ENCODE measurements at places on chromosomes 3 and 15.

DNA sequence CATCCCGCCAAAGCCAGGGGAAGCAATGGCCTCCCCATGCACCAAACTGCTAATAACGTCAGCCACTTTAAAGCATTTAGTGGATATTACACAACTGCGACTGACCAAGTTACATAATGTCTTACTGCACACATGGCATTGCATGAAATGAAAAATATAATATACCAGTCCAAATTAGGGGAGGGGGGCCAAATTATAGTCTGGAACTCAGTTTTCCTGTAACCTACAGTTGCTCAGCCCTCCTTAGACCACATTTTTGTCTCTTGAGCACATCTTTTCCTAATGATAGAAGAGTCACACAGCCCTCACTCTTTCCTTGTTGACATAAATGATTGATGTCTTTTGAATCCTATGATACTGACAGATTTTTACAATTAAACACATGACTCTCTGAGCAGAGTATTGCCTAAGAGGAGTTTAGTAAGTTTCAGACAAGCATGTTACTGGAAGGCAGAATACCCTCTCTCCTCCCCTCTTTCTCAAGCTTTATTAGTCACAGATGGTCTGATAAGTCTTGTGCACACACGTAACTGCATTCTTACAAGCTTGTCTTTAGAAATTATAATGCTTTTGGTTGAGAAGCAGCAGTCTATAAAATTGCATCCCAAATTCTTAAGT is 1.1 kb upstream of the PLD1 start:
- DNase-seq: no peak

- DNase-seq: no peak
Measured at GRCh38 chr15:70722266-70723121, 40.9 kb downstream of the UACA start.

- DNase-seq: peak; percentile 13
Measured at GRCh38 chr3:193040836-193041672, 123.4 kb upstream of the MB21D2 start.

- no peak for DNase-seq
Measured at GRCh38 chr3:190552021-190552420, 38.1 kb downstream of the IL1RAP start.

- DNase-seq: no peak
Measured at GRCh38 chr15:100244796-100245486, 96.8 kb downstream of the ADAMTS17 start.

- DNase-seq: peak; percentile 36
Measured at GRCh38 chr15:59688423-59688781, 718 bp downstream of the BNIP2 start.

DNA sequence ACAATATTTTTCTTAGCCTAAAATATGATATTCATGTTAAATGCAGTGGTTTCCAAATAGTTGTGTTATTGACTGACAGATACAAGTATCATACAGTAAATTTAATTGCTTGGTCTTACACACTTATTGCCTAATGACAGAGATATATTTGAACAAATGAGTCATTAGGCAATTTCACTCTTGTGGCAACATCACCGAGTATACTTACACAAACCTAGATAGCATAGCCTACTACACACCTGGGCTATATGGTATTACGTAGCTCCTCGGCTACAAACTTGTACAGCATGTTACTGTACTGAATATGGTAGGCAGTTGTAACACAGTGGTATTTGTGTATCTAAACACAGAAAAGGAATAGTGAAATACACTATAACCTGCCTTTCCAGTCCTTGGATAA is 50.3 kb downstream of the SERPINI1 start:
- DNase-seq: no peak

- no peak for DNase-seq
Measured at GRCh38 chr3:71815340-71816067, 30.6 kb upstream of the PROK2 start.

DNA sequence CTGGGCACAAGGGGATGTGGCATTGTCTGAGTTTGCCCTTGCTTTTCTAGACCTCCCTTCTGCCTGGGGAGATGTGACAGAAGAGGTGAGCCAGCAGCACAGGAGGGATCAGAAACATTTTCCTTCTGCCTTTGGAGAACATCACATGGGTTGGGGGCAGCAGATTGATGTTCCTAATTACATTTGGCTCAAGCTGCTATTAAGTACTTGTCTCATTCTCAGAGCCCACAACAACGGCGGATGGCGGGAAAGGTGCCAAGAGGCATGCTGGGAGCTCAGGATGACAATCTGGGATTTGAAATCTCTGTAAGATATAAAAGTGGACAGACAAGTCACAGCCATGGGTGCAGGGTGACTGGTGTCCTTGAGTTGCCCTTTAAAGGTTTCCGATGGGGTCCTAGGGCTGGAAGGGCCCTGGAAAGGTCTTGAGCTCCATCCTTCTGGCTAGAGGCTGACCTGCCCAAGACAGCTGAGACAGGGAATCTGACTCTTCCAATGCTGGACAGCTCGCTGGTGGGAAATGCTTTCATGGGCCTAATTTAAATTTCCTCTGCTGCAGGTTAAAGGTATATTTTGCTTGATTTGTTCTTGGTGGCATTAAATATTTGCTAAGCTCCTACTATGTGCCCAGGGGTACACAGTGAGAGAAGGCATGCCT is 2.4 kb upstream of the CORO2B start:
- DNase-seq: no peak

GRCh38 chr15:35838424-35839111 is 292.6 kb upstream of the DPH6 start:
- no peak for DNase-seq

- DNase-seq: no peak
Measured at GRCh38 chr3:37096288-37096687, 78.1 kb downstream of the LRRFIP2 start.

DNA sequence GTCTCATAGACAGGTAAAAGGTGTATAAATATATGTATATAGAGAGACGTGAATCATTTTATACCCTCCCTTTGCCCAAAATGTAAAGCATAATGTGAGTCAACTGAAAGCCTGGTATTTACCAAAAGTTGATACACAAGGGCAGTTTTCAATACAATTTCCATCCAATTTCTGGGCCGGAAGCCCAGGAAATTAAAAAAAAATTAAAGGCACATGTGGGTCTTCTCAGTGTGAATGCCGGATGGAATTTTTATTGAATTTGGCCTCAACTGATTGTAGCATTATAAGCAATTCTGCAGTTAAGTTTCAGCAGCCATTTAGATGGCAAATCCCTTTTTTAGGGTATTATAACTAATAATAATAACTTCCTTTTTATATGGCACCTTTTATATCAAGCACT is 3.3 kb upstream of the CNTN3 start:
- DNase-seq: no peak

DNA sequence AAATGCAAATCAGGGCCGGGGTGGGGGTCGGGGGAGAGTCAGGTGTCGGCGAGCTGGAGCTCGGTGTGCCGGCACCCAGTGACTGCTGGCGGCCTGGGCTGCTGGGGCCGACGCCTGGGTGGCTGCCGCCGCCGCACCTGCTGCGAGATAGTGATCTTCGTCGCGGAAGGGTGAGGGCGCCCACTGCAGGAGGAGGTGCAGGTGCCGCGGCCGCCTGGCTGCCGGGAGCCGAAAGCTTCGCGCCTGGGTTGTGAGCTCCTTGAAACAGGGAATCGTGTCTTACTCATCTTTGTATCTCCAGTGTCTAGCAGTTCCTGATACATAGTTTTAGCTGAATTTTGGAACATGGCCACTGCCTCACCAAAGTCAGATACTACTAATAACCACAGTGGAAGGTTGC is 64.0 kb upstream of the CPOX start:
- DNase-seq: no peak

- no peak for DNase-seq
Measured at GRCh38 chr3:41064526-41064925, 134.8 kb upstream of the CTNNB1 start.

- no peak for DNase-seq
Measured at GRCh38 chr15:44099671-44100070, 95.4 kb downstream of the FRMD5 start.

DNA sequence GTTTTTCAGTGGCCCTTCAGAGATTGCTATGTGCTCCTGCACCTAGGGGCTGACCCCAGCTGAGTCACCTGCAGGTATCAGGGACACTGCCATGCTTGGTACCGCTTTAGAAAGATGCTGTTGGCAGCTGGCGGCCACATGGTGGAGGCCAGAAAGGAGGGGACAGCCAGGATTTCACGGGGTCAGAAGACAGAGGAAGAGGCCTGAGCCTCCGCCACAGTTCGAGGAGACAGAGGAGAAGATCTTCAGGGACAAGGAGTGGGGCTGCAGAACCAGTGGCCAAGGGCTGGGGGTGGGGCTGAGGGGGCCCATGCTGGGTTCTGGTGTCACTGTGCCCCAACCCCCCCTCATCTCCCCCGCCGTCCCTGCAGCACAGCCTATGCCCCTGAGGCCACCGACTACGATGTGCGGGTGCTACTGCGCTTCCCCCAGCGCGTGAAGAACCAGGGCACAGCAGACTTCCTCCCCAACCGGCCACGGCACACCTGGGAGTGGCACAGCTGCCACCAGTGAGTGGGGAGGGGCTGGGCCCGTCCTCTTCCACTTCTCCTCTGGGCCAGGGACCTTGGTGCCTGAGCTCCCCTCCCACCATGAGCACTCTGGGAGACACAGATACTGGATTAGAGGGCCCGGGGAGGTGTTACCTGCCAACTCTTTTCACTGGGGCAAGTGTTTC is 19.9 kb downstream of the LOXL1 start:
- no peak for DNase-seq

DNA sequence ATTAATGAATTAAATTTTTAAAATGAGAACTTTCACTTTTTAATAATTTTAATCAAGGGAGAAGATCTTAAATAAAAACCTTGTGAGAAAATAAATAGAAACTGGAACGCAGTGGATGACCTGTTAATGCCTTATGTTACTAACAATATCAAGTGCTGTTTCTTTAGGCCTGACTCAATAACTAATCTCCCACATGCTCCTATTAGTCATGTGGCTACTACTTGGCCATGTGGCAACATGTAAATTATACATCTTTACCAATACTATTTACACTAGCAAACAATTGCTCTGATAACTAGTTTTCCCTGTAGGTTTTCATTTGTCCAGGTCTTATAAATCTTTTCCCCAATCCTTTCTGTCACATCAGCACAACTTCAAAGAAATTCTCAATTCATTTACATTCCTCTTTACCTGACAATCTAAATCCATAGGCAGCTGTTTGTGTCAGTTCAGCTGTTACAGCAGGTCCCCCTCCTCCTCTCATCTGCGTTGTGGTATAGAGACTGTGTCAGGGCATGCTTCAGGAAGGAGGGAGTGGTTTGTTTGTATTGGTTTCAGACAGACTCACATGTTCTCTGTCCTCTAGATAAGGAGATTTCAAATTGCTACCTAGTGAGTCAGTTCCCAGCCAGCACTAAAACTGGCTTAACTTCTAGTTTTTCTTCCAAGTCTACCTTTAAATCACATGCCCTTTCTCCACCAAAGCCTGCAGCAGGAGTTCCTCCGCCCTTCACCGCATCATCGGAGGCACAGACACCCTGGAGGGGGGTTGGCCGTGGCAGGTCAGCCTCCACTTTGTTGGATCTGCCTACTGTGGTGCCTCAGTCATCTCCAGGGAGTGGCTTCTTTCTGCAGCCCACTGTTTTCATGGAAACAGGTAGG is 11.3 kb upstream of the C3orf52 start:
- peak; percentile 78 for DNase-seq

- DNase-seq: no peak
Measured at GRCh38 chr3:115977866-115978265, 354.6 kb downstream of the GAP43 start.

DNA sequence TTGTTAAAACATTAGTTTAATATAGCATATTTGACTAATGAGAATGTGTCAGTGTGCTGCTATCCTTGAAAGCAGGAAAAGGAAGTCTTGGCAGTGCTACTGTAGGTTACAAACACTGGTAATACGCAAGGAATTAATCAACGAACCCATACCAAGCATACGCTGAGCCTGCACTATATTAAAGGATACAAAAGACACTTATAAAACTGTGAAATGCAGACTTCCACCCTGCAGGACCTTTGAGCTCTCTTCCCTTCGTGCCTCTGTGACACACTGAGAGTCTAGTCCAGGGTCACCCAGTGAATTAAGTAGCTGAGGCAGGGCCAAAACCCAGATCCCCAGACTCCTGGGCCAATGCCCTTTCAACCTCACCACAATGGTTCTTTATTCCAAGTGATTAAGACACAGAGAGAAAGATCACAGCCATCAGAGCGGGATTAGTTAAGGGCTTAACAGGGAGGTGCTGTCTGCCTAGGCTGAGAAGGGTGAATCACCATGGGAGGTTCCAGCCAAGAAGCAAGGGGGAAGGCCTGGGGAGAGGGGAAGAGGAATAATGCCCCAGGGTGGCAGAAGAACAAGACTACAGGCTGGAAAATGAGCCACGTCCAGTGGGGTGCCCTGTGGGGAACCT is 6.8 kb downstream of the ANXA2 start:
- peak; percentile 74 for DNase-seq

GRCh38 chr3:101643861-101644613 is 32.9 kb downstream of the ZBTB11 start:
- peak; percentile 8 for DNase-seq

- DNase-seq: no peak
Measured at GRCh38 chr15:48432688-48433087, 101.5 kb downstream of the DUT start.

GRCh38 chr15:42031198-42031915 is 10.5 kb upstream of the PLA2G4E start:
- no peak for DNase-seq

DNA sequence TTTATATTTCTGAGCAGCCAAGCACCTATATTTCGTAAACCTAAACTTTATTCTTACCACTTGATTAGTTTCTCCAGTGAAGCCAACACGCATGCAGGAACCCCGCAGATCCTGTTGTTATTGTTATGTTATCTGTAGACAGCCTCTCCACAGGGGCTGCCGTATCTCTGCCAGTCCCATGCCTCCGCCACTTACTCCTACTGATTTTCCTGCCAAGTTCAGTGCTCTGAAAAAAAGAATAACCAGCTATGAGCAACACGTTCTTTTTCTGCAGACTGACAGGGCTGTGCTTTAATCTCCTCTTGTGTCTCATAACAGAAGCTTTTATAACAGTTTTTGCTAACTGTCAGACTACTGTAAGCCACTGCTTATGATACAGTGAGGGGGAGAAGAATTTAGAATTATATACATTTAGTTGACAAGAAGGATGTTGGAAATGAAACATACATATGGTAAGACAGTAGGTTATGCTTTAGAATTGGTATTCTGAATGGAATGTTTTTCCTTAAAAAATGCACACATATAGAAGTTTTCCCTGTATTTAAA is 347.4 kb downstream of the SI start:
- DNase-seq: peak; percentile 29

DNA sequence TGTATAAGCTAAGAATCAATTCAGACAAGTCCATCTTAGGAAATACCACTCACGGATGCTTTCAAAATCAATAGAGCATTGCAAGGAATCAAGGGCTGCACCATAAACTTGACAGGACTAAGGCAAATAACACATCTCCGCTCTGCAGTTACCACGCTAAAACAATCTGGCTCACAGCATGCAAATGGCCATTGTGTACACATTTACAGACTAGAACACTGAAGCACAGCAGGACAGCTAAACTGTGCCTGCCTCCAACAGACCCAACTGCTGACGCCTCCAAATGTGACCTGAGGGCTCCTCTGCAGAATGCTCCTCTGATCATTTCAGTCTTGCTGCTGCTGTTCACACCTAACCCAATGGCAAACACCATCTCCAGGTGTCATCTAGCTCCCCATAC is 104.3 kb downstream of the MEX3B start:
- DNase-seq: no peak

- peak; percentile 5 for DNase-seq
Measured at GRCh38 chr3:165669504-165669903, 167.7 kb downstream of the BCHE start.

- DNase-seq: no peak
Measured at GRCh38 chr3:14209581-14210289, 31.1 kb downstream of the LSM3 start.

All from astrocyte of the cerebellum (primary cell).